ENCODE measurements at places on chromosomes 5 and 9. TPM values are rescaled to one million over a fixed set of nuclear protein-coding genes. Genes with fewer than 3 reads are reported as not detected.
A peak's percentile ranks its signal among the peaks of the same experiment; 100 is the strongest.

ADRA1B gene
- not detected for total RNA-seq

SLCO4C1 gene
- 1.7 TPM for total RNA-seq

IL9 gene
- total RNA-seq: not detected

SLC6A7 gene
- total RNA-seq: not detected

IGIP gene
- 0.48 TPM for total RNA-seq

PCDHB2 gene
- 1.9 TPM for total RNA-seq

SLC28A3 gene
- not detected for total RNA-seq

MEF2C gene
- 3.4 TPM for total RNA-seq

PKN3 gene
- total RNA-seq: 35.0 TPM

- no peak for DNase-seq
These were observed 806 bp upstream of the RNF224 start for GRCh38 chr9:137226338-137227053.

DNA sequence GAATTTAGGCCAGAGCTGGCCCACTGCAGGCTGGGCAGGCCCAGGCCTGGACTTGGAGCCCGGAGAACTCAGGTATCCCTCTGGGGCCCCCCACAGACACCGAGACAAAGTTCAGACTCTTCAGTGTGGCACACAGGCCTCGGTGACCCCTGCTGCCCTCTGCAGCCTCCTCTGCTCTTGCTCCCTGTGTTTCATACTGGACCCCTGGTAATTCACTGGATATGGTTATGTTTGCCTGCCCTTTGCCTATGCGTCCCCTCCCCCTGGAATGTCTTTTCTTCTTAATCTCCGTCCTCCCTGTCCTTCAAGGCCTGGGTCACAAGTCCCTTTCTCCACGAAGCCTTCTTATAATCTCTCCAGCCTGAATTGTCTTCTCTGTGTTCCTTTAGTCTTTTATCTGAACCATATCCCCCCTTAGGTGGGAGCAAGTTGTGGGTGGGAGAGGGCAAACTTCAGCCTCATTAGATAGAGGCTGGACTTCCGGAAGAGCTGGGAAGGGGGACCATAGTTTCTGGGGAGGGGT is 30.1 kb downstream of the GSN start:
- DNase-seq: peak; percentile 60

- DNase-seq: no peak
These were observed 208.3 kb upstream of the DAB2 start for GRCh38 chr5:39633057-39633456.

DNA sequence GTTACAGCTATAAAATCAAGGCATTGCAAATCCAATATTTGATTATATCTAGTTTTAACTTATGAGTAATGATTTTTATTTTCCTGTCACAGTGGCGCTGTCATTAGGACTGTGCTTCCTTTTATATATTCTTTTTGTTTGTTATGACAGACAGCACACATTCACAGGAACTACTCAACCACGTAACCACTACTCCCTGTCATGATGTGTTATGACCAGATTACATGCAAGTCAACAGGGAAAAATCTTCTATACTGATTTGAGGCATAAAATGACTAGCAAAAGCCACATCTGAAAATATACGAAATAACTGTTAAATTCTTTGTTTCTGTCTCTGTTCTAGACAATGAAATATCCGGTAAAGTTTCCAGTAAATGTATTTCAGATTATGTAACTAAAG is 25.4 kb downstream of the SREK1 start:
- DNase-seq: no peak

DNA sequence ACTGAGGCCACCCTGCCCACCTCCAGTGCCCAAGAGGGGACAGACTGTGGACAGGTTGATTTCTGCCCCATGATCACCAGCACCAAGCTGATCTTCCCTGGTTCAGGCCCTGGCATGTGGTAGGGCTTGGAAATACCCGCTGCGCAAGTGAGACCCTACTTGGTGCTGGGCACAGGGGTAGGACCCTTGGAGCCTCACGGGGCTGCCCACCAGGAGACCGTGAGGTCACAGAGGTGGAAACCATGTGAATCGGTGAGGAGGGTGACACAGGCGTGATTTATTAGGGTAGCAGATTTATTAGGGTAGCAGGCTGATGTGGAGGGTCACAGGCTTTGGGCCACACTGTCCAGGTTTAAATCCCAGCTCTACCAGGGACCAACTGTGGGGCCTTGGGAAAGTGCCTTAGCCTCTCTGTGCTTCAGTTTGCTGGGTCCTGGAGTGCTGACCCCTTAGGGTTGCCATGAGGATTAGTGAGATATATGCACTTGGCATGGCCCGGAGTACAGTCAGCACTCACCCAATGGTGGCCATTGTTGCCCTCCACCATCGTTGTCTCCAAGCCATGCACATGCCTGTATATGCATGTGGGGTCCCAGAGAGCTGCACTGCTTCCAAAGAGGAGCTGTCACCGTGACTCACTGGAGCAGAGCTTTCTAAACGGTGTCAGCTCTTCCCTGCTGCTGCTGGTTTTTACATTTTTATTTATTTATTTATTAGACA is 20.9 kb upstream of the DUSP1 start:
- DNase-seq: no peak

DNA sequence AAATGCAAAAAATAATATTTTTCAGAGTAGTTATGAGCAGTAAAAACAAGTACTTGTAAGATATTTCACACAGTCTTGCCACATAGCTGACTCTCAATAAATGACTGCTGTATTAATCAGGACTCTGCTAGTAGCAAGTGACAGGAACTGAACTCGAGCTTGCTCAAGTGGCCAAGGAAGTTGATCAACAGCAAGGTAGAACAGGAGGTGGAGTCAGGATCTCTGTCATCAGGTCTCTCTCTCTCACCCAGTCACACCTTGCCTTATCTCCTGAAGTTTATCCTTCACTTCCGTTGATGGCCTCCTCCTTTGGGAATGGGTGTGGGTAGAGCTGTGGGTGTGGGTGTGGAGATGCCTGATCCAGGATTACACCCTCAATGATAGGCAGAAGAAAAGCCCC is 107.0 kb downstream of the GPBP1 start:
- DNase-seq: no peak

- DNase-seq: peak; percentile 79
These were observed 145.4 kb upstream of the PITX1 start for GRCh38 chr5:135179308-135179980.

- DNase-seq: peak; percentile 92
These were observed 54.9 kb downstream of the COL15A1 start for GRCh38 chr9:98998441-98999151.

GRCh38 chr9:133637451-133638055 is 1.4 kb downstream of the DBH start:
- peak; percentile 82 for DNase-seq

GRCh38 chr5:75412111-75412990 is 75.3 kb downstream of the HMGCR start:
- peak; percentile 21 for DNase-seq

DNA sequence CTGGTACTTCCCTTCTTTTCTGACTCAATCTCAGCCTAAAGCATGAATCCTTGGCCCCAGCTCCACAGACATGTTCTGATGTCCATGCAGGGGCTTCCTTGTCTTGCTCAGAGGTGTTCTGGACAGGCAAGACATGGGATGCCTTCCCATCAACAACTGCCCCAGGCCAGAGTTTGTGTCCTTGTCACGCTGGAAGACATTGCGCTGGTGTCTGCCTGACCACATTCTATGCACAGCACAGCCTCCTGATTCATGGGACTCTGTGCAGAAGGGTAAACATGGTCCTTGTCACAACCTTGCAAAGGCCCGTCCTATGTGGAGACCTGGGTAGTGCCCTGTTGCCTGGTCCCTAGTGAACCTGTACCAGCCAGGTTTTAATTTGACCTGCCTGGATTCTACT is 212.2 kb downstream of the FSTL4 start:
- DNase-seq: no peak

GRCh38 chr5:6632324-6632887 is 438 bp downstream of the NSUN2 start:
- no peak for DNase-seq

DNA sequence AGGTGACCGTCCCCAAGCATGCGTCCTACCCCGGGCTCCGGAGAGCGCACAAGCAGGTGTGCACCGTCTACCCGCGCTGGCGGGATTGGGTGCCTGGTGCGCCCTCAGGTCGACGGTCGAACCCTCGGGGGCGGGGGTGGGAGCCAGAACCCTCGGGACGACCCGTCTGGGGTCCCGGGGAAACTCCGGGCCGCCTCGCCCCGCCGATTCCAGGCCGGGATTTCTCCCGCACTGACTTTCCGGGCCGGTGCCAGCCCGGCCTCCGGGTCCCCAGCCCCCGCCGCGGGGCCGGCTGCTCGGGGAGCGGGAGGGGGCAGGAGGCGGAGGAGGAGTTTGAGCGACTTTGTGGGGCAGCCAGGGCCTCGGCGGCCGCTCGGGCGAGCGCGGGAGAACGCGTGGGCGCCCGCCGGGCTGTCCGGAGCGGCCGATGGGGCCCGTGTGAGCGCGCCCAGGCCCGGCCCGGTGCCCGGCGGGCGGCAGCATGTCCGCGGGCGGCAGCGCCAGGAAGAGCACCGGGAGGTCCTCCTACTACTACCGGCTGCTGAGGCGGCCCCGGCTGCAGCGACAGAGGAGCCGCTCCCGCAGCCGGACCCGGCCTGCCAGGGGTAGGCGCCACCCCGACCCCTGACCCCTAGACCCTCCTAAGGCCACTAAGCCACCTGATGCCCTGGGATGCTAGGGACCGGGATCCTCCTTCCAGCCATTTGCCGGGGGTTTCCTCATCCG is at the start of gene DAB2IP:
TSS of gene DAB2IP (plus strand) at position 340 of the 726 bp plus-strand sequence. CDS start at position 482, 142 bp downstream.
- DNase-seq: peak; percentile 95

DNA sequence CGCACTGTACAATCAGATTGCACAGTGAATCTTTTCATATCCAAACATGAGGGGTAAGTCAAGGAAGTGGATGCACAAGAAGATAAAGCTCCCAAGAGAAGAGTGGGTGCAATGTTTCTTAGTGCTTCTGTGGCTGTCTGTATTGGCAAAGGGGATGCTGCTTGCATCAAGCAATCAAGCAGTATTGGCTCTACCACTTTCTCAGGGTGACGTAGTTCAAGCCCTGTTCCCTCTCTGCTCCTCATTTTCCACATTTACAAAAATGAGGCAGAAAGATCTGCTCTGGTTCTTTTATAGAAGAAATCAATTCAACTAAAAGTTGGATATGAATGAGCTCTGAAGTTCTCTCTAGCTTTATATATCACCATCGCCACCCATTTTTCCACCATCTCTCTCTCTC is 2.3 kb downstream of the TNFSF8 start:
- no peak for DNase-seq

- no peak for DNase-seq
These were observed 133.9 kb downstream of the MAN2A1 start for GRCh38 chr5:109823597-109823996.
